ENCODE measurements at places on chromosomes 6 and 20. TPM values are rescaled to one million over a fixed set of nuclear protein-coding genes. Genes with fewer than 3 reads are reported as not detected.

DNA sequence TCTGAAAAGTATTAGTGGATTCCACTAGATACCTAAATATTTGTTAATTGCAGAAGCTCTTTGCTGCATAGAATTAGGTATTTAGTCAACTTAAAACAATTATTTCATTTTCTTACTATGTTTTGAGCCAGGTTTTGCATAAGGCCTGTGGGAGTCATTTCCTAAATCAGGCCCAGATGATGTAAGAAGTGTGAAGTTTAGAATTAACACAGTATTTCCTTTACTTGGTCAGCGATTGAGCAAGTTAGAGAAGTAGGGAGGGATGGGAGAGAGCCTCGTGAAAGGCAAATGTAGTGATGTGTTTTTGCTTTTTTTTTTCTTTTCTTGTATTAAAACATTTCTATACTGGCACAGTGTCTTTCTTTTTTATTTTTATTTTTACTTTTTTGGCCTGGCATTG, 711.1 kb downstream of the HDGFL1 start:
- no peaks in the 10 kb centered on the region for H3K36me3 ChIP-seq
- H3K27ac ChIP-seq: no peak overlapping the region

The BEND3 gene
- polyA plus RNA-seq: 0.83 TPM

GRCh38 chr6:41256383-41256782, 28.2 kb downstream of the TREML4 start:
- no peak for DNase-seq
- H3K27me3 ChIP-seq: no peaks in the 10 kb centered on the region
- no peak overlapping the region for H3K27ac ChIP-seq
- no peak overlapping the region for H3K4me3 ChIP-seq
- no peaks in the 10 kb centered on the region for H3K36me3 ChIP-seq
- H3K4me1 ChIP-seq: peaks cover 4% of the 10 kb centered on the region

- H3K4me1 ChIP-seq: no peaks in the 10 kb centered on the region
- no peaks in the 10 kb centered on the region for H3K36me3 ChIP-seq
- H3K4me3 ChIP-seq: no peak overlapping the region
- no peak for DNase-seq
- no peak overlapping the region for H3K27ac ChIP-seq
- peaks cover 7% of the 10 kb centered on the region for H3K27me3 ChIP-seq
These were observed 176.9 kb downstream of the TFAP2C start for GRCh38 chr20:56805966-56806365.

DNA sequence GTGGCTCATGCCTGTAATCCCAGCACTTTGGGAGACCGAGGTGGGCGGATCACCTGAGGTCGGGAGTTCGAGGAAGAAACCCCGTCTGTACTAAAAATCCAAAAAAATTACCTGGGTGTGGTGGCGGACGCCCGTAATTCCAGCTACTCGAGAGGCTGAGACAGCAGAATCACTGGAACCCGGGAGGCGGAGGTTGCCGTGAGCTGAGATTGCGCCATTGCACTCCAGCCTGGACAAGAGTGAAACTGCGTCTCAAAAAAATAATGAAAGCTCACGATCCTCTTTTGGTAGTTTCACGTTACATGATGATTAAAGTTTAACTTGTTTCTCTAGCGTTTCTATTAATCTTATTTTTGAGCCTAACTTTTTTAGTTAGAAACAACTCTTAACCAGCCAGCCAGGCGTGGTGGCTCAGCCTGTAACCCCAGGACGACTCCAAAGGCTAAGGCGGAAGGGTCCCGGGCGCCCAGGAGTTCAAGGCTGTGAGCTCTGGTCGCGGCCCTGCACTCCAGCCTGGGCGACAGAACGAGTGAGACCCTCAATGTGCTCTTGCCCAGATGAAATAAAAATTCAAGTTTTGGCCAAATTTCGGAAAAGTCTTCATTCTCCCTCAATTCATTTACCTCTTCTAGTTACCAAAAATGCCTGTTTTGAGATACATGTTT, 1.2 kb upstream of the WRNIP1 start:
- H3K4me3 ChIP-seq: peak overlapping the region; percentile 91
- no peaks in the 10 kb centered on the region for H3K36me3 ChIP-seq
- H3K27me3 ChIP-seq: no peaks in the 10 kb centered on the region
- H3K27ac ChIP-seq: peak overlapping the region; percentile 98

DNA sequence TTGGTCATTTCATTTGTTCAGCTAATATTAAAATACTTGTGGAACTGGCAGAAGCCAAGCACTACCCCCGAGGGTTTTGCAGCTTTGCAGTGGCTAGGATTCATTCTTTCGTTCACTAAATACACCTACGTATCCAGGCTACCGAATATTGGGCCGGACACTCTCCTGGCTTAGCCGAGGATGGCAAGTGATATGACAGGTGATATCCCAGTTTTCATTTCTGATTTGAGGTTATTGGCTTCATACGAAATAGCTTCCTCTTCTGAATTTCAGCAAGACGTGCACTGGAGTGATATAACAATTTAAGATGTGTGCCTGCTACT, 536 bp upstream of the MTFR2 start:
- H3K27me3 ChIP-seq: no peaks in the 10 kb centered on the region
- no peak for DNase-seq
- H3K27ac ChIP-seq: peak overlapping the region; percentile 78
- H3K36me3 ChIP-seq: peaks cover under 1% of the 10 kb centered on the region
- H3K4me3 ChIP-seq: peak overlapping the region; percentile 97

GRCh38 chr20:36010825-36011224, 42.4 kb downstream of the CNBD2 start:
- H3K27ac ChIP-seq: no peak overlapping the region
- H3K27me3 ChIP-seq: no peaks in the 10 kb centered on the region
- no peaks in the 10 kb centered on the region for H3K4me1 ChIP-seq
- no peaks in the 10 kb centered on the region for H3K36me3 ChIP-seq

- DNase-seq: no peak
- no peak overlapping the region for H3K4me3 ChIP-seq
- H3K27me3 ChIP-seq: no peaks in the 10 kb centered on the region
- no peak overlapping the region for H3K27ac ChIP-seq
These were observed 405.7 kb downstream of the HDGFL1 start for GRCh38 chr6:22975079-22975478.

DNA sequence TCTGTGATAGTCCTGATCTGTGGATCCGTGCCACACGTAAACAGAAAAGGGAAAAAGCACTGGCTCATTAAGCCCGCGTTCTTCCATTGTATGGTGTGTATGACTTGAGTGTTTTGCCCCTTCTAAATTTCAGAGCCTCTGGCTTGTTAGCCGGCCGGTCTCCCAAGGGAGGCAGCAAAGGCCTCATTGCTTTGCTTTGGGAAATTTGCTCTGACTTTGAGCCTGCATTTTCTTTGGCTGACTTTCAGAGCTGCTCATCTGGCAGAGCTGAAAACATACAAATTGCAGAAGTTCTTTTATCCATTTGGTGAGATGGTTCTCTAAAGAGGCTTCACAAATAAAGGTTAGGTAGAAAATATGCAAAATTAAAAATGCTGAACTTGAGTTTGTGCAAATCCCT, 123.0 kb downstream of the UTRN start:
- DNase-seq: no peak
- no peak overlapping the region for H3K27ac ChIP-seq
- H3K36me3 ChIP-seq: no peaks in the 10 kb centered on the region
- no peak overlapping the region for H3K4me3 ChIP-seq
- no peaks in the 10 kb centered on the region for H3K27me3 ChIP-seq

DNA sequence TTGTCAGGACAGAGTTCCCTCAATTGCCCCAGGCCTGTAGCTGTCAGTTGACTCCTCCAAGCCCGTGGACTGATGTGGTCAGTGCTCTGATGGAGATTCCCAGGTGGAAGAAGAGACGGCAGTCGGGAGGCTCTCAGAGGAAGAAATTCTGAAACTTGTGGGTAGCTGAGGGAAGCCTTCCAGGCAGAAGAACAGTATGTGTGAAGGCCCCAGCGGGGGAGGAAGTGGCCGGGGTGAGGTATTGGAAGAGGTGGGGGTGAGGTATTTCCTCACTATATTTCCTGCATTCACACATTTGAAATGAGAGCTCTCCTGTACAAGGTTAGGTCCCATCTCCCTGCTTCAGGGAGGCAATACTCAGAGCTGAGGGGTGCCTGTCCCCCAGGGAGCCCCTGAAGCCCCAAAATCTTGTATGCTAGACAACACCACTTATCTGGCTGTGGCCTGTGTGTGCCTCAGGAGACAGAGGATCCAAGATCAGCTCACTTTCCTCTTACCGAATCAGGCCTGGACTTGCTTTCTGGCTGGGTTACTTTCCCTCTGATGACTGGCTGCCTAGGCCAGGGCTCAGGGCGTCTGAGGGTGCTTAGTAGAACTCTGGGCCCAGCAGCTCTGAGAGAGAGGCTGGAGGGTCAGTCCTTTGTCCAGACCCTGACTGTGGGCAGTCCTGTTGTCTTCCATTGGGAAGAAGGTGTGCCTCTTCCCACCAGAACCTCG, 49.3 kb upstream of the MYL9 start:
- H3K4me3 ChIP-seq: no peak overlapping the region
- H3K4me1 ChIP-seq: peaks cover 30% of the 10 kb centered on the region
- H3K27ac ChIP-seq: peak overlapping the region; percentile 79

The NUP153 gene
- 11.7 TPM for polyA plus RNA-seq

DNA sequence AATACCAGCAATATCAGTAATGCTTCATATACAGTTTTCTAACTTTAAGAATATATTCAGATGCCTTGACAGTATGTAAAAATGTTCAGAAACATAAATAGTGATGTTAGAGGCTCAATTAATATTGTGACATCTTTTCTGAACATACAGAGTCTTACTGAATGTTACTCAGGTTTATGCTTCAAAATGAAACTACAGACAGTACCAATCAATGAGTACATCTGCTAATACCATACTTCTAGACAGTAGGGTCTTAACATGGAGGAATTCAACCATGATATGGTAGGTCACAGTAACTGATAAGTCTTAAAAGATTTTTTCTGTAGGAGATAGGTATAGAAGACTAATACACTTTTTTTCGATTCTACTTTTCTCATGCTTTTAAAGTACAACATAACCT, 8.3 kb downstream of the GCLC start:
- no peak overlapping the region for H3K4me3 ChIP-seq
- peaks cover 65% of the 10 kb centered on the region for H3K4me1 ChIP-seq
- H3K27me3 ChIP-seq: no peaks in the 10 kb centered on the region
- no peak for DNase-seq
- no peaks in the 10 kb centered on the region for H3K36me3 ChIP-seq
- no peak overlapping the region for H3K27ac ChIP-seq

DNA sequence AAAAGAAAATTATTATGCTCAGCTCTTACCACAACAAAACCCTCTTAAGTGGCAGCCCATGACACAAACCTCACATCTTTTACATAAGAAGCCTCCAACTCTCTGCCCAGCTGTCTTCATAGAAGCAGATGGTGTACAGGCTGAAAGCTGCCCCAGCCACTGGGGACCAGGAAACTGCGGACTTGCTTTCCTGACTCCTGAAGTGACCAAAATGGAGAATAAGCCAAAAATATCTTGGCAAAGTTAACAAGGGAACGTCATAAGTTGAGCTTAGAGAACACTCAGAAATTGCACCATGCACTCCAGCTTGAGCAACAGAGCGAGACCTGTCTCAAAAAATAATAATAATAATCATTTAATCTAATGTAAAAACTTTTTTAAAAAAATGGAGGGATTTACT, 160.3 kb upstream of the CDYL start:
- DNase-seq: no peak
- no peaks in the 10 kb centered on the region for H3K4me1 ChIP-seq
- no peaks in the 10 kb centered on the region for H3K27me3 ChIP-seq

DNA sequence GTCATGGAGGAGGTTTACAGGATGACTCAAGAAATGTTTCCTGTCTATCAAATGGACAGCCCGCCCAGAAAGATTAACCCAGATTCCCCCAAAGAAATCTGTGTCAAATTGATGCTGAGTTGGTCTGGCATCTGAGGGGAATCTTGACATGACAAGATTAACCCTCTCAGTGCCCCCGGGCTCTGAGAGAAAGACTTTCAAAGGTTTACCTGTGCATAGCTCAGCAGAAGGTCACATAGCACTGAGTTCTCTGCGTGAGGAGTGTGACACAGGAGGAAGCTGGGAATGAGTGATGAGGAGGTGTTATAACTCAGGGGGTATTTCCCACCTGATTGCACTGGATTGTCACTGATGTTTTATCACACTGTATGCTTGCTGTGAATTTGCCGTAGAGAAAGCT, 601.2 kb downstream of the DHX35 start:
- H3K4me1 ChIP-seq: no peaks in the 10 kb centered on the region
- no peaks in the 10 kb centered on the region for H3K27me3 ChIP-seq
- H3K27ac ChIP-seq: no peak overlapping the region
- H3K36me3 ChIP-seq: no peaks in the 10 kb centered on the region
- no peak overlapping the region for H3K4me3 ChIP-seq

Measured in spleen (tissue), 13 donors.